T-helper 17 cell (primary cell): ENCODE measurements at places on chromosomes 1 and 21.

DNA sequence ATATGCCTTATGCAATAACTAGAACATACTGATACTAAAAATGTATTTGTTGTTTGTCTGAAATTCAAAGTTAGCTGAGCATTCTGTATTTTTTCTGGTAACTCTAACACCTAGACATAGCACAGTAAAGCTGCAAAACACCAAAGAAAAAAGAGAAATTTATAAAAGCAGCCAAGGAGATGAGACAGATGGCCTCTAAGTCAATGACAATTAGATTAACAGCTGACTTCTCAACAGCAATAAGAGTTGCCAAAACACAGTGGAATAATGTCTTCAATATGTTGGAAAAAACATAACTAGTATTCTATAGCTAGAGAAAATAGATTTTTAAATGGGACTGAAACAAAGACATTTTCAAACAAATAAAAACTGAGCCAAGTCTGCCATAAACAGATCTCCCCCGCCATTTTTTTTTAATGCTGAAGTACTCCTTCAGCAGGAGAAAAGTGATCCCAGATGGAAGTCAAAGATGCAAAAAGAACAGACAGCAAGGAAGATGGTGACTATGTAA is 81.3 kb downstream of the SYF2 start:
- DNase-seq = no peak

DNA sequence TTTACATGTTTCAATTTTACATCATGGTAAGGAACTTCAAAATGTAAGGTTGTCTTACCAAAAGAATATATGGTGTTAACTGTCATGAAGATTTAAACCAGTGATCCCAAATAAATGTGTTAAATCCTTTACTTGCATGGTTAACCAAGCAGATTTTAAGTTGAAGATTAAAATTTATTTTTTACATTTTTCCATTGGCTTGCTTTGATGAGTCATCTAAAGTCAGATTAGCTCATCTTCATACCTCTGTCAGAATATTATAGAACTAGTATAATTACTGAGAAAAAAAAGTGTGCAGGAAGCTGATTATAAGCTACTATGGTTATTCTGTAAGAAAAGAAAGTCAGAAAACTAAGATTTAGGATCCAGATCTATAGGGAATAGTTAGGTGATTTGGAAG is 95.3 kb upstream of the DPH5 start:
- no peak for DNase-seq

GRCh38 chr1:28803662-28804061 is 8.3 kb upstream of the OPRD1 start:
- DNase-seq = no peak

DNA sequence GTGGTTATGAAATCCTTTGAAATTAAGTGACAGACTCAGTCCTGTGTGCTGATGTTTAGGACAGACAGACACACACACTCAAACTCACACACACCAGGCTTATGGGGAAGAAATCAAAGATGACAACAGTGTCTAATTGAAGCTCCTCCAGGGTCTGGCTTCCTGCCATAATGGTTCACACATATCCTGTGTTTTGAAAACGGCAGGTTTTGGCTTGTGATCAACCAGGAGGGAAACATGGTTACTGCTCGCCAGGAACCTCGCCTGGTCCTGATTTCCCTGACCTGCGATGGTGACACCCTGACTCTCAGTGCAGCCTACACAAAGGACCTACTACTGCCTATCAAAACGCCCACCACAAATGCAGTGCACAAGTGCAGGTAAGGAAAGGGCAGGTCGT is 4.6 kb downstream of the MTARC1 start:
- no peak for DNase-seq

- DNase-seq = no peak
These were observed 48.8 kb downstream of the LRRC40 start for GRCh38 chr1:70156529-70157120.
